ENCODE measurements at places on chromosomes 7 and 10.

GRCh38 chr10:22597138-22597537 is 117.2 kb downstream of the PIP4K2A start:
- no peak for DNase-seq

- DNase-seq = no peak
Measured at GRCh38 chr7:50718311-50718710, 64.4 kb downstream of the GRB10 start.

DNA sequence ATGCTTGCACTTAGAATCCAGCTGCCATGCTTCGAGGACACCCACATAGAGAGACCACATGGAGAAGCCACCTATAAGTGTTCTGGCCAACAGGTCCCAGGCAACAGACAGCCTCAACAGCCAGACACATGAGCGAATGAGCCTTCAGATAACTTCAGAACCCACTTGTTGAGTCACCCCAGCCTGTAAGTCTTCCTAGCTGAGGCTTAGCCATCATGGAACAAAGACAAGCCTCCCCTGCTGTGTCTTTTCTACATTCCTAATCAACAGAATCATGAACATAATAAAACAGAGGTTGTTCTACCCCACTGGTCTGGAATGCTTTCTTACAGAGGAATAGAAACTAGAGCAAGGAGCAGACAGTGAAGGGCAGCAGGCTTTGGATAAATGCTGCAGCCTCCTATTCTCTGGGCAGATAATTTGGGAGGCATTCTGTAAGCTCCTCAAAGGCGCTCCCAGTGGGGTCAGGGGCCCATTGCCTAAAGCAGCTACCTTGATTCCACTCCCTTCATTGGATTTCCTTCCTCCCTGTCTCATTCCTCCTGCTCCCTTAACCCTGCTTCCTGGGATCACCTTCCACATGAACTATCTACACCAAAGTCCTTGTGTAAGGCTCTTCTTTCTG is 4.6 kb downstream of the TLL2 start:
- no peak for DNase-seq

- no peak for DNase-seq
Measured at GRCh38 chr10:46232666-46233065, 54.1 kb upstream of the ANTXRL start.

DNA sequence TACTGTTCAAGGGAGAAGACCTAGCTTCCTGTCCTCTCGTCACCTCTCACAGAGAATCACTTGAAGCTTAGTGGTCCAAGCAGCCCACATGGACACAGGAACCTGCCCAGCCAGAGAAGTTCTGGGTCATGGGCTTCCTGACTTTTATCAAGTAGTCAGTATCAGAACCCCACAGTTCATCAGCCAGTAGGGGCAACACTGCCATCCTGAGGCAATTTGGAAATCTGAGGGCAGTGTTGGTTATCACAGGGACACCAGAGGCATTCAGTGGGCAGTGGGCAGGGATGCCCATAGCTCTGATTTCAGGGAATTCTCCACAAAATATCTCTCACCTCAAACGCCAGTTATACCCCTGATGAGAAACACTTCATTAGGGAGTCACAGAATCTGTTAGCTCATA is 22.5 kb upstream of the MGAM2 start:
- DNase-seq = no peak

DNA sequence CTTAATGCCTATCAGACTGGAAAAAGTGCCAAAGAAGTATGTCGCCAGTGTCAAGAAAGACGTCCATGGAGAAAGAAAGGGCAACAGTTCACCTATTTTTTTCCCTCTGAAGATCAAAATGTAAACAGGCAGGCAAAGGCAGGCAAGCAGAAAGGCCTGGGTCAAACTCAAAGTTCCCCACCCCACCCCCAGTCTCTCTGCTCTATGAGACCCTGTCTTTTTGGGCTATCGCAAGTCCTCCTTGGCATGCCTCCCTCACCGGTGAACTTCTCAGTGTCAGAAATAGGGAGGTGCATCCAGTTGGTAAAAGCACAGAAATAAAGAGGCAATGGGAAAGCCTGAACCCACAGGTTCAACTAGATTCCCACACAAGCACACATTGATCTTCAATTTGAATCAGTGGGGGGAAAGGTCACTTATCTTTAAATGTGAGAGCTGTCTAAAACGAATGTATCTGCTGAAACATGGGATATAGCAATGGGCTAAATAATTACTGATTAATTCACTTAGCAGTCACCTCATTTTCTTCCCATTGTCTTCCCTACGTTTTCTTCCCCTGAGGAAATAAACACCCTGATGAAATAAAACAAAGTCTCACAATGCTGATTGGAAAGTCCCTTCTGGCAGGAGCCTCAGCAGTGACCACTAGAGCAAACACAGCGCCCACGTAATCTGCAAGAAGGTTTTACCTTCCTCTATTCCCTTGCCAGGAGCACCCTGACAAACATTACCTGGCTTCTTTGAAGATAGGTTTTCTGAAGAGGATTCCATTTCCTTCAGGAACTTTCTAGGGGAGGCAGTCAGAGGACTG is 31.1 kb downstream of the JAZF1 start:
- DNase-seq = no peak

GRCh38 chr10:95116869-95117269 is 47.6 kb upstream of the CYP2C8 start:
- no peak for DNase-seq

DNA sequence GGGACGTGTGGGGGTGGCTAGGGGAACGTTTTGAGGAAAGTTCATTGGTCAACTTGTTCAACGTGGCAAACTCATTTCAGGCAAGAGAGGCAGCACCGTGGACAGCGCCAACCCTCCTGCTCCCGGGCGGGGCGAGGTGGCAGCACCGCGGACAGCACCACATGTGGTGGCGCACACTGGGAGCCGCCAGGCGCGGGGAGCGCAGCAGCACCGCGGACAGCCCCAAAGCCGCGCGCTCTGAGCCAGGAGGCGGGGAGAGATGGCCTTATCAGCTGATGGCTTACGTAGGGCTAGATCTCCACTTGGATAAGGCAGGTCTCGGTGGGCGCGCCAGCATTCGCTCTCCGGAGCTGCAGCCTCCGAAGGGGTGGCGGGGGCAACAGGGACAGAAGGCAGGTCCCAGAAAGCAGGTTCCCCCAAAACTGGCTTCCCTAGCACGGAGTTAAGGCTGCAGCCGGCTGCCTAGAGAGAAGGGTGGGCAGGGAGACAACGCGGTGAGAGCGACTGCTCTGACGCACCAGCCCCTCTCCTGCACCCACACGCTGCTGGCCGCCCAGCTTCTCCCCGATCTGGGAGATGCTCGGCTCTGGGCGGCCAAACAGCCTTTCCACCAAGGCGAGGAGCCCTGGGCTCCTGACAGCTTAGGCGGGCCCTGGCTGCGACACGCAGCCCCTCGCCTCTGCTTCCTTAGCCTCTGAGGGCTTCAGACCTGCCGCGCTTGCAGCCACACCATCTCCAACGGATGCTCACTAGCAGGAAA is at the start of gene HTR5A:
HTR5A (plus strand) TSS at position 333 of the 760 bp plus-strand sequence. CDS start 576 bp downstream, outside the sequence.
- DNase-seq = peak; percentile 49

- no peak for DNase-seq
Measured at GRCh38 chr7:6386779-6387178, 61.0 kb downstream of the DAGLB start.

DNA sequence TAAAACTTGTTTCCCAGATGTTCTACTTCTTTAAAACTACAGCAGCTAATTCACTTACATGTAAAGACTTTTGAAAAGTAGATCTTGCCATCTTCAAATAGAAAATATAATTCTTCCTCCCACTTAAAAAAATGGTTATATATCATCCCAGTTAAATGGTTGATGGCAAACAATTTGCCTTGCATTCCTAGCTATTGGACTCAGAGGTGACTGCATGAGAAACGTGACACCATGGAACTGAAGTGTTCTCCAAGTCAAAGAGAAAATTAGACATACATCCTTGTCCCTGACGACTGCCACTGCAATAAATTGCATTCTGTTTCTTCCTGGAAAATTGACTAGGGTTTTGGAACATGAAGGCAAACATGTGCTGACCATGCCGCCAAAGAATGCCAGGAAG is 95.0 kb upstream of the POM121L12 start:
- no peak for DNase-seq

GRCh38 chr10:132102717-132103110 is 37.0 kb downstream of the JAKMIP3 start:
- DNase-seq = no peak

- no peak for DNase-seq
Measured at GRCh38 chr7:123863461-123863860, 18.5 kb downstream of the HYAL4 start.

DNA sequence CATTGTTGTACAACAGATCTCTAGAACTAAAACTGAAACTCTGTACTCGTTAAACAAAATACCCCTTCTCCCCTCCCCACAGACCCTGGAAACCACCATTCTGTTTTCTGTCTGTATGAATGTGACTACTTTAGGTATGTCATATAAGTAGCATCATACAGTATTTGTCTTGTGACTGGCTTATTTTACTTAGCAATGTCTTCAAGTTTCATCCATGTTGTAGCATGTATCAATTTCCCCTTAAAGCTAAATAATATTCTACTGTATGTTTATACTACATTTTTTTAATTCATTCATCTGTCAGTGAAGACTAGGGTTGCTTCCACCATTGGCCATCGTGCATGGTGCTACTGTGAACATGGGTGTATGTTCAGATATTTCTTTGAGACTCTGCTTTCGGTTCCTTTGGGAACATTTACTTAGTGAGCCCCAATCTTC is 71.2 kb upstream of the RPA3 start:
- DNase-seq = no peak

GRCh38 chr10:74602576-74602975 is 223.8 kb upstream of the KAT6B start:
- DNase-seq = no peak

DNA sequence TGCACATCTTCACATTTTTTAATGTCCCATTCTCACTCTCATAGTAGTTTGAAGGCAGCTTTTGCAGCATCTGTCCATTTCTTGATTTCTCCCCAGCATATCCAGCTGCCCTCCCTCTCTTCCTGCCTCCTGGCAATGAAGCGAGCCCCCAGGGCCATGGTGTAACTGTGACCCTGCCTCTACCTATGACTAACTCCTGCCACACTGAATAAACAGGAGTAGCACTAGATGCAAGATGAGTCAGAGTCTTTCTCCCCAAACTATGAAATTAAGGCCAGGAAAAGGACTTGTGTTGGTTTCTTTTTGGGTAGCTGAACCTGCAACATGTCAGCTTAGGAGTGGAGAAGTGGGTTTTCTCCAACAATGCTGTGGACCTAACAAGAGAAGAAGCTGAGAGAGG is 329.0 kb downstream of the RNLS start:
- no peak for DNase-seq

- peak; percentile 97 for DNase-seq
Measured at GRCh38 chr7:157830331-157830730, 493.5 kb downstream of the DNAJB6 start.

DNA sequence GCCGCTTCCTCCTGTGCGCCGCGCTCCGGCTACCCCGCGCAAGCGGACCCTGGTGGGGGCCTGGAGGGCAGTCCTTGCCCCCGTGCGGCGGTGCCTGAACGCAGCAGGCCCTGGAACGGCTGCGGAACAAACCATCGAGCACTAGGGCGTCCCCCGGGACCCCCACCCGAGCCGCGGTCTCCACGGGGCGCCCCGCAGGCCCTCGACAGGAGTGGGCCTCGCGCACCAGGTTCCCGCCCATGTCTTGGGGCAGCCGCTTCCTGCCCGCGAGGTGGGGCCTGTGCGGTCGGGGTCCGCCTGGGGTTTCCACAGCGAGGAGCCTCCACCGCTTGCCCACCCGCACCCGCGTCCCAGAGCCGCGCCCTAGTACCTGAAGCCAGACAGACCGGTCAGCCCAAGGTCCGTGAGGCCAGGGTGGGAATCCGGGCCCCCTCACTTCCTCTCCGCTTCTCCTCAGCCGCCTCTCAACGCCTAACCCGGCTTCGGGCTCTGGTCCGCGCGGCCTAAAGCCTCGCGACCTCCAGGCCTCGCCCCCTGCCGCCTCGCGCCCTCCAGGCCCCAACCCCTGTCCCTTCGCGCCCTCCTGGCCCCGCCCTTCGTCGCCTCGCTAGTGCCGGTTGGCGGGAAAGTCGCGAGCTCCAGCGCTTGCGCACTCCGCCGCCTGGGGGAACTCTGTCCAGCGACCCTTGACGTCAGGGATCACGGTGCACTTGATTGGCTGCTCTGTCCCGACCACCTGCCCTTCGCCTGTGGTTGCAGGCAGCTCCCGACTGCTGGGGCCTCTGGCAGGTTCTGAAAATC is 7.0 kb upstream of the GBX1 start:
- DNase-seq = no peak

DNA sequence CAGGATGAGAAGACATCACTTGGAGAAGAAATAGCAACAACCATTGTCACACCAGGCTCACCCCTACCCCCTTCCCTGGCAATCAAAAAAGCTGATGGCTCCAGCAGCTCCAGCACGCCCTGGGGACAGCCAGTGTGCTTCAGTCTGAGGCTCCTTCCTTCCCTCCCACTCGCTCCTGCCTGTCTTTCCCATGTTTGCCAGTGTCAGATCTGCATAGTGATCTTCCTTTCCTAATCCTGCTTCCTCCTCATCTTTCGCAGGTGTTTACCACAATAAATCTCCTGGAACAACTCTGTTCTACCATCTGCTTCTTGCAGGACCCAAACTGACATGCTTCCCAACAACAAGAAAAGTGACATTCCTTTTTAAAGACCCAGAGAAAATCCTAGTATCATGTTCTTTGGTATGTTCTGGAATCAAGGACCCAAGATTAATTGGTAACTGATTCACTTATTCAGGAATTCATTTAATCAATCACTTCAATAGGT is 57.1 kb downstream of the STEAP1B start:
- DNase-seq = no peak

- peak; percentile 69 for DNase-seq
Measured at GRCh38 chr7:128869138-128869943, 6.7 kb downstream of the ATP6V1F start.

DNA sequence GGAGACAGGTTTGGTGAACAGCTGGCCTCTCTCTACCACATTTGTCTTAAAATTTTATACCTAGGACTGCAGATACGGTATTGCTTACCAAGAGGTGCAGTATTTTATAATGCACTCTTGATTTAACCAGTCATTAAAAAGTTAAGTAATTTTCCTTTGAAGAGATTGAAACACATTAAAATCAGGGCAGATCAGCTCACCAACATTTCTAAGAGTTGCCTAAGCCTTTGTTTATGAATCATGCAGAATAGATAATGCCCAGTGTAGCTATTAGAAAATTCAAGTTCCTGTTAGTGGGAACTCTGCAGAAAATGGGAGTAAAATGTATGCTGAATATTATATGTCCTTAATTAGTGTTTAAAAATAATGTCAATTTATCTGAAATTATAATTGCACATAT is 140.2 kb upstream of the PRPS1L1 start:
- no peak for DNase-seq

- no peak for DNase-seq
Measured at GRCh38 chr7:95619921-95620320, 23.6 kb upstream of the PDK4 start.

GRCh38 chr10:84336406-84337090 is 8.2 kb downstream of the CCSER2 start:
- no peak for DNase-seq

GRCh38 chr10:124142006-124142739 is 48.8 kb upstream of the CHST15 start:
- no peak for DNase-seq

- DNase-seq = peak; percentile 52
Measured at GRCh38 chr10:25175527-25176420, 973 bp downstream of the GPR158 start.

Data from COR-L47 (cell line).